GM04504 (cell line): ENCODE measurements at places on chromosomes 7 and 10.

DNA sequence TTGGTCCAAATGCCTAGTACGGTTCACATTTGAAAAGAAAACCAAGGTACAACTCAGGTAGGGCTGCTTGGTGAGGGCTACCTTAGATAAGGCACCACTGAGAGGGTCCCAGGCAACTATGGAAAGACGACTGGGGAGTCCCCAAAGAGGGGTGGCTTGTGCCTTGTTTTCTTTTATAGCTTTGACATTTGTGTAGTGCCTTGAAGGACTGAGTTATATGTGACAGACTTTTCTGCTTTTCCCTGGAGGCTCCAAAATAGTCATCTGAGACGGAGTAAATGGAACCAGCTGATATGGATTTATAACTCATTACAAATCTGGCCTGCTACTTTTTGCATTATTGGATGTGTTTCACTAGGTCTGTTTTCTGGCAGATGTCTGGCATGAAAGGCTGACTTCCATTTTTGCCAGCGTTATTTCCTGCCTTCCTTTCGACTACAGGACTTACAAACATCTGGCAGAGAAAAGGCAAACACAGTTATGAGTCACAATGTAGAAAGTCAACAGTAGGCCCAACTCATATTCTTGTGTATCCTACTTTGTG, 88.2 kb upstream of the IMMP2L start:
- peak; percentile 63 for DNase-seq

DNA sequence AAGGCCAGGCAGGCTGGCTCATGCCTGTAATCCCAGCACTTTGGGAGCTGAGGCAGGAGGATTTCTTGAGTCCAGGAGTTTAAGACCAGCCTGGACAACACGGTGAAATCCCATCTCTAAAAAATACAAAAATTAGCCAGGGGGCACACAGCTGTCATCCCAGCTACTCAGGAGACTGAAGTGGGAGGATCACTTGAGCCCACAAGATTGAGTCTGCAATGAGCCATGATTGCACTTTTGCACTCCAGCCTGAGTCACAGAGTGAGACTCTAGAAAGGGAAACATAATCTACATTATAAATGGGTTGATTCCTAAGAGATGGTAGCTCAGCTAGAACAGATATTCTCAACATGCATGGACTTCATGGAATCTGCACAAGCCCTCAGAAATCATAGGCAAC, 6.3 kb upstream of the LIPF start:
- no peak for DNase-seq

DNA sequence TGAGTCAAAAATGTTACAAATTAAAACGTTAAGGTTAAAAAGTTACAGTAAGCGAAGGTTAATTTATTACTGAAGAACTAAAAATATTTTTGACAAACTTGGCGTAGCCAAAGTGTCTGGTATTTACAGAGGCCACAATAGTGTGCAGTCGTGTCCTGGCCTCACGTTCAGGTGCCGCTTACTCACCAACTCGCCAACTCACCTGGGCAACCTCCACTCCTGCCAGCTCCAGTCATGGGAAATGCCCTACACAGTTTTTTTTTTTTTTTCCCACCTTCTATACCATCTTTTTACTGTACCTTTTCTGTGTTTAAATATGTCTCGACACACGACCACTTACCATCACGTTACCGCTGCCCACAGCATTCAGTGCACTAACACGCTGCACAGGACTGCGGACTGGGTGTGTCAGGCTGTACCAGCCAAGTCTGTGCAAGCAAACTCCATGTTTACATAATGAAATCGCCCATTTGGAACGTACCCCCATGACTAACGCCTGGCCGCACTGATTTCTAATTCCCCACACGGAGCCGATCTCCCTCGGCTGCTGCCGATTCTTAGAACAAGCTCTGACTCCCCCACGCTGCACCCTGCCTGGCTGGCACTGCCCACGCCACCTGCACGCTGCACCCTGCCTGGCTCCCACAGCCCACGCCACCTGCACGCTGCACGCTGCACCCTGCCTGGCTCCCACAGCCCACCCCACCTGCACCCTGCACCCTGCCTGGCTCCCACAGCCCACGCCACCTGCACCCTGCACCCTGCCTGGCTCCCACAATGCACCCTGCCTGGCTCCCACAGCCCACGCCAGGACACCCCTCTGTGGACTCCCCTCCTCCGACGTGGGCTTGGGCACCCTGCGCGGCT, 203.1 kb downstream of the ZMYND11 start:
- no peak for DNase-seq

- DNase-seq: no peak
These were observed 5.0 kb downstream of the PRKAR2B start for GRCh38 chr7:107049480-107049879.

DNA sequence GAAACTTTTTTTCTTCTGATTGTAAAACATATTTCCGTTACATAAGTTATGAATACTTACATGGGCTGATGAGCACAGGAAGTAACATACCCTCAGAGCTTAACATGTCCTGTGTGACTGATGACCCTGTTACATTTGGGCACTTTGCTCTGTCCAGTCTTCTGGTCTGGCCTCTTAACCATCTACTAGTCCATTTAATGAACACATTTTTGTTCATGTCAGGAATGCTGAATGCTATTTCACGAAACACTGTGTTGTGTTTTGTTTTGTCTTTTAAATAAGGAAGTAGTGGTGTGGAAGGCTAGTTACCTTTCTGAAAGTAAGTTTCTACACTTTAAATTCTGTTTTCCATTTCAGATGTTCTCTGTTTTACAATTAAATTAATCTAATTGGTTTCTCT, 77.7 kb downstream of the RBM33 start:
- no peak for DNase-seq

- no peak for DNase-seq
These were observed 74.0 kb downstream of the JMJD1C start for GRCh38 chr10:63391812-63392211.

DNA sequence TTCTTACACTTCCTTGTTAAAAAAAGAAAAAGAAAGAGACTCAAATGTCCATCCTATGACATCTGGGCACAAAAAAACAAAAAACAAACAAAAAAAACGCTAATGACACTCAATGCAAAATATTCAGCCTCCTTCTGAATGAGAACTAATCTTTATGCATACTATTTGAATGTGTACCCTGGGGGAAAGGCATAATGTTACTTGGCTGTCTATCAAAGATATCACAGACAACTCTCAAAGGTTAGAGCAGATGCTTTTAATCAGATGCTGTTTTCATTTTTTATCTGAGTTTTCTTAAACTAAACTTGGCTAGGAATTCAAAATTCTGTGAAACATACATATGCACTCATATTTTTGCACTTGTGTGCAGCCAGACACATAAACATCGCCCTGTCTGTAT, 745.8 kb downstream of the CNTNAP2 start:
- no peak for DNase-seq

- no peak for DNase-seq
These were observed 99.0 kb upstream of the SMIM30 start for GRCh38 chr7:113217314-113217713.

DNA sequence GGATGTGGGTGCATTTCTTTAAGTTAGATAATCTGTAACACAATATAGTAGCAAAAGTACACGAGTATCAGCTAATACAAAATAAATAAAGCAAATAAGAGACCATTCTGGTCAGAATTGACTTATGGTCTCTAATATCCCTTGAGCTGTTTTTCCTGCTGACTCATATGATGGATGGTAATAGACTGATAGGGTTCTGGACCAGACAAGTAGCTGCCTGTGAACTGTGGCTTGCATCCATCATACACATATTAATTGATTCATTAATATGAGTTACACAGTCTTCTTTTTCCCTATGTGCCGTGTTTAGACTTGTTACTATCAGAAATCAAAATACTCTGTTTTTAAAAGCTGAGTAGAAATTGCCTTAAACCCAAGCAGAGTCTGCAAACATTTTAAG, 762.8 kb downstream of the GATA3 start:
- DNase-seq: no peak

DNA sequence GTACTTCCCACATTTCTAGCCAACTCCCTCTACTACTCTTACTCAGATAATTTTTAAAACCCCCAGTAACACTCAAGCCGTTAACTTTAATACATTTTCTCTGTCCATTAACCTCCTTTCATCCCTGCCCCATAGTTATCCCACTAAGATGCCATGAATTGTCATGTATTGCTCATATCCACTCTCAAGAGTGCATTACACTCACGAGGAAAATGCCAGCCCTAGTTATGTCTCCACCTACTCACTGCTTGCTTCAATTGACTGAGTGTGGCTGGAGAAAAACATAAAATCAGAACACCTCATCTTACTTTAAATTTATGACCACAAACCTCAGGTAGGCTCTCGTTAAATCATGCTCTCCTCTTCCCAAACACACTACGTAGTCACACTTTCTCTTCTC, 324.1 kb upstream of the NPSR1 start:
- DNase-seq: no peak

DNA sequence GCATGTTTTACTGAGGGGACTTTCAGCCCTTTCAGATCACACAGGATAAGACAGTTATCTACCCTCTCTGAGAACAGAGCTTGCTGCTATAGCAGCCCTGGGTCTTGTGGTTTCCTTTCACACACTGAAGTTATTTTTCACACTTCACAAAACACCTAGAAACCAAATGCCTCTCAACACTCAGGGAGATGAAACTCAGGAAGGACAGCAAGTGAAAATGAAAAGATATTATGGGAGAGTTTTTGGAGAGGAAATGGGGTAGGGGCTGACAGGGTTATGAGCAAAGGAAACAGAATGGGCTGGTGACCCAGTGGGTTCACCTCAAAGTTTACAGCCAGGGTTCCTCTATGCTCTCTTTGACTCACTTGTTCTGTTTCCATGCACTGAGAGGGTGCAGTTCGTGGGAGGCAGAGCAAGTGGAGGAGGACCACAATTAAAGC, 17.0 kb upstream of the GIMAP2 start:
- no peak for DNase-seq
